ENCODE measurements at places on chromosomes 7 and 10.

DNA sequence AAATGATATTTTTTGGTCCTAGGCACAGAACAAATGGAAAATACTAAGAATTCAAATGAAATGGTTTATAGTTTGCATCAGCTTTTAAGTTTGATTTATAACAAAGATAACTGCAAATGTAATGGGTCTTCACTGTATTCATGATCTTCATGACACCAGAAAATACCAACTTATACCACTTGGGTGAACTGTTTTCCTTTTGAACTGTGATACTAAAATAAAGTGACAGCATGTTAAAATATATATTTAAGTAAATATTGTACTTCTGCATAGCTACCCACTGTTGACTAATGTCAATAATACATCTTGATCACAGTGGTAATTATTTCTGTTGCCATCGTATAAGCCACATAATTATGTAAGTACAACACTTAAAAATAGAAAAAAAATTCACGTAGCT lies 442.0 kb upstream of the ANKRD30A start:
- no peak for DNase-seq

- no peak for DNase-seq
Observed at GRCh38 chr7:9083837-9084236, 650.4 kb downstream of the NXPH1 start.

DNA sequence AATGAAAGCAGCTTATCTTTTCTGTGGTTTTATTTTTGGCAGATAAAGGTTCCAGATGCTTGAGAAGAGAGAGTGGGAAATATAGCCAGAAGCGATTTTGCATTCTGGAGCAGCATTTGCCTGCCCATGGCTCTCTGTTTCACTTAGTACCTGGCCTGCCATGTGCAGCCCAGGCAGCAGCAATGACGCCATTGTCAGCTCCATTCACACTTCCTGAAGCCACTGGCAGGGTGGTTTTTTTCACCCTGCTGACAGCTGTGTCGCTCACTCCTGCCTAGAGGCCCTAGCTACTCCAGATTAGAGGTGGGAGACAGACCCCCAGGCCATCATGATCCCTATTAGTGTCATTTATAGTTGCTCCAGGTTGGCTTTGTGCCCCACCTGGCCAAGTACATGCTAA lies 30.1 kb upstream of the NEUROD6 start:
- DNase-seq: no peak

DNA sequence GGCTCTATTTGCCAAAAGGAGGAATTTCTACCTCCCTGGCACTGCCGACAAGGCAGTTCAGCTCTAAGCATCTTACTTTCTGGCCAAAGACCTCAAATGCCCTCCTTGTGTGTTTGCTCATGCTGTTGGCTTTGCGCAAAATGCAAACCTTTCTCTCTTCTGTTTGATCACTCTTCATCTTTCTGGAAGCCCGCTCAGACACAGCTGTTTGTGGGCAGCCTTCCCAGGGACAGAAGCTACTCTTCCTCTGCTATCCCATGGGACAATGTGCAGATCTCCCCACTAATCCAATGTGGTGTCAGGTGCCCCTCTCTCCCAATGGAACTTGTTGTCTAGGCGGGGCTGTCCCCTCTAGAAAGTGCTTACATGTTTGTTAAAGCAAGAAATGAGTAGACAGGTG lies 278.7 kb downstream of the CCSER2 start:
- DNase-seq: no peak

DNA sequence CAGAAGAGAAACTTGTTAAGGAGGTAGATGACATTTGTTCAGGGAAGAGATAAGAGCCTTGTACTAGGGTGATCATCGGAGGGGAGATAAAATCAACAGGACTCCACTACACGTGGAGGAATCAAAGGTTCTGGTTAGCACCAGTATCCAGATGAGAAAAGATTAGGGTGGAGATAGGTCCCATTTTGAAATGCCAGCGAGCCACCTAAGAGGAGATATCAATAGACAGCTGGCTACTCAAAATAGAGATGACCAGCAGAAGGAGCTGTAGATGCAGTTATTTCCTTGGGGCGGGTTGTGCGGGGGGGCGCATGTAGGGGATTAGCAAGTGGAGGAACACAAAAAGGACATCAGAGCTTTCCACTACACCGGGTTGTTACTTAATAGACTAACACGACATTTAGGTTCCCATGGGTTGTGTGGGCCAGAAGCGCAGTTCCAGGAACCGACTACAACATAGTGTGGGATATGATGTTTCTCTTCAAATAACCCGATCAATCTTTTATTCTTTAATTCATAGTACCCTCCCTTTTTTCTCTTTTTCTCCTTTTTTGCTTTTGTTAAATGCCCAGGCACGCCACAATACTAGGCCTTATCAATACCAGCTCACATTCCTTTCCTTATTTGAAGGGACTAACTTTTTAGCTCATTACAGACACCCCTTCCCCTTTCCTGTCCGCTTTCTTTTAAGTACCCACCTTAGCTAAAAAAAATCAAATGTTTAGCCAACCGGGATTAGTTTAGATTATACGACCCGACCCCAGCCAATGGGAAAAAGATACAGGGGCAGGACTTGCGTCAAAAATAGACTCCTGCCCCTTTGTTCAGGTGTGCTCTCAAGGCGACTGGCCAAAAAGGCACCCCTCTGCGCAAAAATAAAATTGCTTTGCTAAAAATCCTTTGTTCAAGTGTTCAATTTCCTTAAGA lies 2.0 kb upstream of the KIF11 start:
- DNase-seq: no peak

- DNase-seq: no peak
Observed at GRCh38 chr7:148397985-148398384, 192.6 kb upstream of the C7orf33 start.

DNA sequence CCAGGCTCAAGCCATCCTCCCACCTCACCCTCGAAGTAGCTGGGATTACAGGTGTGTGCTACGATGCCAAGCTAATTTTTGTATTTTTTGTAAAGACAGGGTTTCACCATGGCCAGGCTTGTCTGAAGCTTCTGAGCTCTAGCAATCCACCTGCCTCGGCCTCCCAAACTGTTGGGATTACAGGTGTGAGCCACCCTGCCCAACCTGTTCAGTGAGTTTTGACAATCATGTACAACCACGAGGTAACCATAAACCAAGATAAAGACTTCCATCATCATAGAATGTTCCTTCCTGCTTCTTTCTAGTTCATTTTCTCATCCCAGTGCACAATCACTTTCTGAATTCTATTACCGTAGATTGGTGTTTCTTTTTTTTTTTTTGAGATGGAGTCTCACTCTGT lies 30.5 kb upstream of the MKRN1 start:
- no peak for DNase-seq

- DNase-seq: no peak
Observed at GRCh38 chr7:70414368-70414767, 717.6 kb upstream of the GALNT17 start.

Measured in AG04450 (cell line).